Naive thymus-derived CD4-positive, alpha-beta T cell (primary cell): ENCODE measurements at places on chromosomes 12 and 14. TPM values are rescaled to one million over a fixed set of nuclear protein-coding genes. Genes with fewer than 3 reads are reported as not detected.

Gene RNF212B
- polyA plus RNA-seq, result not detected

Gene BEGAIN
- polyA plus RNA-seq, result 0.64 TPM

Gene DHRS2
- polyA plus RNA-seq, result not detected

Gene KRT79
- polyA plus RNA-seq, result not detected

Gene LRTM2
- polyA plus RNA-seq, result not detected

Gene MYBPC1
- polyA plus RNA-seq, result not detected

Gene AQP6
- not detected for polyA plus RNA-seq

Gene DTX3
- 5.3 TPM for polyA plus RNA-seq

Gene KRT73
- 6.2 TPM for polyA plus RNA-seq

Gene ENDOU
- polyA plus RNA-seq, result not detected

Gene KRT3
- polyA plus RNA-seq, result not detected

Gene DNAI7
- not detected for polyA plus RNA-seq

Gene FIGNL2
- not detected for polyA plus RNA-seq

Gene OTUB2
- polyA plus RNA-seq, result 0.56 TPM

Gene TNS2
- polyA plus RNA-seq, result 0.26 TPM

Gene C3AR1
- polyA plus RNA-seq, result 0.54 TPM
